ENCODE measurements at places on chromosomes 7 and 10. TPM values are rescaled to one million over a fixed set of nuclear protein-coding genes. Genes with fewer than 3 reads are reported as not detected.

MALRD1 gene
- not detected for polyA plus RNA-seq

POU6F2 gene
- polyA plus RNA-seq: not detected

CDHR1 gene
- not detected for polyA plus RNA-seq

MCU gene
- 11.7 TPM for polyA plus RNA-seq

PTEN gene
- 57.6 TPM for polyA plus RNA-seq

NME8 gene
- polyA plus RNA-seq: 4.8 TPM
